Astrocyte of the spinal cord (primary cell): ENCODE measurements at places on chromosomes 16 and 17.
A peak's percentile ranks its signal among the peaks of the same experiment; 100 is the strongest.

GRCh38 chr16:79380995-79381602 lies 219.4 kb downstream of the MAF start:
- DNase-seq, result no peak

GRCh38 chr16:77951788-77952187 lies 70.6 kb upstream of the CLEC3A start:
- DNase-seq, result no peak

DNA sequence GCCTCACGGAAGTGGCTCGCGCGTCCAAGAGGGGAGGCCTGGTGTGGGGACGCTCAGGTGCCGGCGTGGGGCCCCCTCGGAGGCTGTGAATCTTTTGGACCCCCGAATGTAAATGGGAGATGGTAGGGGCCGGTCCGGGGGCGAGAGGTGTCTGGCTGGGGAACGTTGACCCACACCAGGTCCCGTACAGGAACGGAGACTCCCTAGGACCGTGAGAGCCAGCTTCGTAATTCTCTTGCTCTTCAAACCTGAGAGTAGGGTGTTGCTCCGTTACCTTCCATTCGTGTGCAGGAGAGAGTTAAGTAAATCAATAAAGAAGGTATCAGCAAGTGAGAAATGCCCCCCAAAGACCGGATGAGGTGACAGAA lies 481 bp downstream of the LYRM1 start:
- DNase-seq, result no peak

- peak; percentile 69 for DNase-seq
These were observed 53.0 kb downstream of the SF3B3 start for GRCh38 chr16:70576431-70577255.

- peak; percentile 98 for DNase-seq
These were observed 341.7 kb downstream of the C16orf95 start for GRCh38 chr16:86975445-86975844.

DNA sequence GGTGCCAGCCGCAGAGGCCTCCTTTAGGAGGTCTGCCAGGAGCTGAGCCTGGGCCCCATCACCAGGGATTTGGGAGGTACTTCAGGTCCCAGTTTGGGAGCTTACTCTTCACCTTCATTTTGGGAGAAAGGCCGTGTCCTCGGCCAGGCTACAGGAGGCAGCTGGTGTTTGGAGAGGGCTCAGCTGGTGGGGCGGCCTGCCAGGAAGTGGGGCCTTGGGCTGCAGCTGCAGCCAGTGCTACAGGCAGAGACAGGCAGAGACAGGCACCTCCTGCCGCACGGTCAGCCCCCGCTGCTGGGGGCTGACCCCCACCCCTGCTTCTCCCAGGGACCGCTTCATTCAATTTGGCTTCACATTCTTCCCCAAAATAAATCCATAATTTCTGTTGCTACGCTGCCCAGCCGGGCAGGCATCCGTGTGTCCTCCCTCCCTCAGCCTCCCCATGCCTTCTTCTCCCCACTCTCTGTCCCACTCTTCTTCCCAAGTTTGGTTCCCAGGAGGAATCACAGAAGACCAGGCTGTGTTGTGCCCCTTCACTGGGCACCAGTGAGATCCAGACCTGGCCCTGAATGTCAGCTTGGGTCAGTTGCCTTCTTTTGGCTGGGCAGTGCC lies 6.1 kb downstream of the TMEM235 start:
- DNase-seq, result no peak

GRCh38 chr17:83050651-83051395 lies 28.6 kb upstream of the METRNL start:
- no peak for DNase-seq

DNA sequence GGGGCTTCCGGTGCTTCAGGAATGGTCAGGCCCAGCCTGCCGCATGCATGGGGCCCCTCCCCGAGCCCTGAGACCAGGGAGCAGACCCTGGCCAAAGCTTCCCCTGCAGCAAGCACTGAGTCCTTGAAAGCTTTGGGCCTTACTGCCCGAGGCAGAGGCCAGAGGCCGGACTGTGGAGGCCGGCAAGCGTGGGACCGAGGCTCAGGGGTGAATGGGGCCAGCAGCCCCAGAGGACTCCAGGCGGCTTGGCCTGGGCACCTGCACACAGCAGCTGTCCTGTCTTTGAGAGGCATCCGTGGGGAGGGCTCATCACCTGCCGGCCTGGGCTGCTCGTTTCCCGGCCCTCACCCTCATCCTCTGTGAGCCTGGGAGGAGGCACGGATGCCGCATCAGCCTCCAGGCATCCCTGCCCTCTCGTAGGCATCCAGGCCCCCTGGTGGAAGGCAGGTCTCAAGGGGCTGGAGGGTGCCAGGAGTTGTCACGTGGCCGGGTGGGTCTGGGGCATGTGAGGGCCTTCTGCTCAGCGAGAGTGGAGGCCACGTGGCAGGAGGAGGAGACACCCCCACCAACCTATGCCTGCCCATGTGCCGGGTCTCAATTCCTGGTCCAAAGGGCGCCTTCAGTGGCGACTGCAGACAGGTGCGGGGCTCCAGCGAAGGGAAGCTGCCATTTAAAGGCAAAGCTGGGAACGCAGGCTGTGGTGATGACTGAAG lies 31.4 kb downstream of the CACNA1H start:
- DNase-seq, result no peak

- DNase-seq, result peak; percentile 29
These were observed 1.2 kb upstream of the MIF4GD start for GRCh38 chr17:75271955-75272847.

- DNase-seq, result no peak
These were observed 7.5 kb downstream of the ATP5PD start for GRCh38 chr17:75039238-75039637.

DNA sequence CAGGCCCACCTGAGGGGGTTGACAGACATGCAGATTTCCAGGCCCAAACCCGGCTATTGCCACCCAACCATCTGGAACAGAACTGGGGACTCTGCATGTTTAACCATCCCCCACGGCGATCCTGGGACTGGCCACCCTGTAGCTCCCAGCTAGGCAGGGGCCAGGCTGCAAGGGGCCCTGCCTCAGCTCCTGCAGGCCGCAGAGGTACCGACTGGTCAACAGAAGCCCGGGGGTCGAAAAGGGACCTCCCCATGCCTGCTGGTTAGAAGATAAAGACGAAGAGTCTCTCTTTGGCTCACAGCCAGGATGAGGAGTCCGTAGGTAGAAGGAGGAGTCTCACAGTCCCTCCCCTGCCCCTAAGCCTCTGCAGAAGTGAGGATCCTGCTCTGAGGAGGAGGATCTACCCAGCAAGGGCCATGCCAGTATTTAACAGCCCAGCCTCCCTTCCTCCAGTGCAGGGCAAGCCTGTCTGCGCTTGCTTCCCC lies 223.4 kb upstream of the TNRC6C start:
- DNase-seq, result no peak

DNA sequence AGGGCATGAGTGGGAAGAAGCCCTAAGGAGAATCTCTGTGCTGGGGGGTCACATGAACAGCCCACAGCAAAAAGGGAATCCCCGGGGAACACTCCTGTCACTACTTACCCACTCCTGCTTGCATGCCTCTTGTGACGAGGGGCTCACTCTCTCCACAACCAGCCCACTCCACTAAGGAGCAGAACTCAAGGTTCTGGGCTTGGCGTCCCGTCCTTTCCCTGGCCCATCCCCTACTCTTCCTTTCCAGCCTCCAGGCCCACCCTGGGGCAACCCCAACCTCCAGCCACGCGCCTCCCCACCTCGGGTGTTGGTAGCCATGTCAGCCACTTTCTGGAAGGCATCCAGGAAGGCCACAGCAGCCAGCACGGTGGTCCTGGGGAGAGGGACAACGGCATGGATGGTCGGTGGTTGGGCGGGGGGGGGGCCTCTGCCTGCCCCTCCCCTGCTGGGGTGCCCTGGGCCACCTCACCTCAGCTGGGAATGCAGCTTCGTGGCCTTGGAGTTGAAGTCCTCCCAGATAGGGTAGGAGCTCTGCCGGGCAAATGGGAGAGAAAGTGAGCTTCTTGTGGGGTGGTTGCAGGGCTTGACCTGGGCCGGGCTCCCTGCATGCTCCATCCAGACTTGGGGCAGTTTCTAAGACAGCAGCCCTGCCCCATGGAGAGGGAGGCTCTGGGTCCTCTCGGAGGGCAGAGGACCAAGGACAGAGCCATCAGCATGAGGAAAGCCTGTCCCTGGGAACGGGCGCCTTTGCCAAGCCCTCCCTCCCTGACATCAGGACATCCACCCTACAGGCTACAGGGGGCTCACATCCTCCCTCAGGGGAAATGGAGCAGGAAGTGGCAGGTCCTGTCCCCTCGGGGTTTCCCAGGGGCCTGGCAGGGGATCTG lies 5.1 kb downstream of the MTSS2 start:
- DNase-seq, result no peak

GRCh38 chr16:14308368-14308723 lies 237.2 kb downstream of the MRTFB start:
- DNase-seq, result no peak

DNA sequence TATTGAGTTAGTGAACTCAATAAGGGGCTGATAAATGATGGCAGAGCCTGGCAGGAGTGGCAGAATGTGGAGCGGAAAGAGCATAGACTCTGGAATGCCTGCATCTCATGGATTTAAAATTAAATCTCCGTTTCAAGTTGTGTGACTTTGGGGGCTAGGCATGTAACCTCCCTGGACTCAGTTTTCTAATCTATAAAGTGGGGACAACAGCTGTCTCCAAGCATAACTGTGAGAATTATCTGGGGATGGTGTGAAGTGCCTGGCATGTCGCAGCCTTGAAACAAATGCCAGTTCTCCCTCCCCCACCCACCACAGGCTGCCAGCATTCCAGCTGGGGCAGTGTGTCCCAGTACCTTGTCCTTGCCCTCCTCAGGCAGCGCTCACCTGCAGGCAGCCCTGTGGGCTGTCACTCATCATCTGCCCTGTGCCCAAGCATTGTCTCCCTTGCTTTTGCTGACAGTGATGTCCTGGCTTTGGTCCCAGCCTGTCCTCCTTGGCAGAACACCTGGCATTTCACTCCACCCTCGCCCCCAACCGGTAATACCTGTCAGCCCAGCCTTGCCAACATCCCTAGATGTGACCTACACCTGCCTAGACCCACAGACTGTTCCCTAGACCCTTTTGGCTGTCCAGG lies 129.6 kb downstream of the MRM1 start:
- DNase-seq, result no peak

GRCh38 chr17:9878786-9879525 lies 26.1 kb downstream of the RCVRN start:
- peak; percentile 69 for DNase-seq

DNA sequence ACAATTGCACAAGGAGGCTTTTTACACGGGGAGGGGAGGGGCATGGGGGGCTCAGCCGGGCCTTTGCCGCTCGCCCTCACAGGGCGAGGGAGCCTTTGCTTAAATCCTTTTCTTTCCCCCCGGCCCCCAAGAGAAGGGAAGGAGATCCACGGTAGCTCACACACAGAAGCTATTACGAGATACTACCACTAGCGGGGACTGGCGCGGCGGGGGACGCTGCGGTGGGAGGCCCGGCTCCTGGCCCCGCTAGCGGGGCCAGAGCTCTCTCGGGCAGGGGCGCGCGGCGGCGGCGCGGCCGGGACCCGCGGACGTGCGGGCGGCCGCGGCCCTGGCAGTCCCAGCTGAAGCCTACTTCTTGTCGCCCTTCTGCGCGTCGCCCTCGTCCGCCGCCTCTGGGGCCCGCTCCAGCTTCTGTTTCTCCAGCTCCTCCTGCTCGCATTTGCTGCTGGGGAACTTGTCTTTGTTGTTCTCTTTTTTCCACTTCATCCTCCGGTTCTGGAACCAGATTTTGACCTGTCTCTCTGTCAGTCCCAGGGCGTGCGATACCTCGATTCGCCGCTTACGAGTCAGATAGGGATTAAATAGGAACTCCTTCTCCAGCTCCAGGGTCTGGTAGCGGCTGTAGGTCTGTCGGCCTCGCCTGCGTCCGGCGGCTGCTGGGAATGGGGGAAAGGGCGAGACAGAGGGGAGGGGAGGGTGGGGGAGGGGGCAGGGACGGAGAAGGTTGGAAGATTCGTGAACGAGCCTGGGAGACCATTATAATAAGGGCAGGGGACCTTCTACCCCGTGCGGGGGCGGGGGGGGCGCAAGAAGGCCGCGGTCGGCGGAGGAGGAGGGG lies 2.0 kb downstream of the HOXB8 start:
- peak; percentile 53 for DNase-seq

GRCh38 chr17:43814026-43814425 lies 18.9 kb downstream of the MPP3 start:
- DNase-seq, result no peak

DNA sequence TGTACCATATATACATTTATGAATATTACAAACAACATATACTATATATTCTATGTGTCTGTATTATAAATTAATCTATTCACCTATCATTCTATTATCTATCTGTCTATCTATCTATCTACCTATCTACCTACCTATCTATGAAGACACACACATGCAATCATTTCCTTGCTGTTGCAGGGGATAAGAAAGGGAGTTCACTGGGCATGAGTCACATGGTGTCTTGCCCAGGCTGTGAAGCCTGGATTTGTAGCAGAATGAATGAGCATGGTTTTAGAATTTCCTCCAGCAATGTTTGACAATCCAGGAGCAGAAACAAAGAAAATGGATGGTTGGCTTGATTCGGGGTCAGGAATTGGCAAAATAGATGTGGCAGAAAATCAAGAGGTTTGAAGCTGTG lies 23.2 kb upstream of the FAM20A start:
- no peak for DNase-seq

DNA sequence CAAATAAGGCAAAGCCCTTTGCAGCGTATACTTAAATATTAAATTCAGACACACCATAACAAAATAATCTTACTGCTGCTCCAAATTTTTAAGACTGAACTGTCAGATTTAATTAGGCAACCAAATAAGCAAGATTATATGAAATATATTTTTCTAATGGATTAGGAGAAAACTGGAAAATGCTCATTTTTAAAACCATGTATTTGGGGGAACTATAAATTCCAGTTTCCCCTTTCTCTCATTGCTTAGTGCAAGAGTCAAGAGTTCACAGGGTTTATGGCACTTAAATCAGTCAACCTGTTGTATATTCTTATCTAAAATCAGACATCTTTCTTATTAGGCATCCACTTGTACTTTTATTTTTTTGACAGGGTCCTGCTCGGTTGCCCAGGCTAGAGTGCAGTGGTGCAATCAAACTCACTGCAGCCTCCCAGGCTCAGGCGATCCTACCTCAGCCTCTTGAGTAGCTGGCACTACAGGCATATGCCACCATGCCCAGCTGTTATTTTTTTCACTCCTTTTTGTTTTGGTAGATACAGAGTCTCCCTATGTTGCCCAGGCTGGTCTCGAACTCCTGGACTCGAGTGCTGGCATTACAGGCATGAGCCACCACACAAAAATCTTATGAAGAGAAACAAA lies 2.1 kb upstream of the KANSL1 start:
- no peak for DNase-seq

DNA sequence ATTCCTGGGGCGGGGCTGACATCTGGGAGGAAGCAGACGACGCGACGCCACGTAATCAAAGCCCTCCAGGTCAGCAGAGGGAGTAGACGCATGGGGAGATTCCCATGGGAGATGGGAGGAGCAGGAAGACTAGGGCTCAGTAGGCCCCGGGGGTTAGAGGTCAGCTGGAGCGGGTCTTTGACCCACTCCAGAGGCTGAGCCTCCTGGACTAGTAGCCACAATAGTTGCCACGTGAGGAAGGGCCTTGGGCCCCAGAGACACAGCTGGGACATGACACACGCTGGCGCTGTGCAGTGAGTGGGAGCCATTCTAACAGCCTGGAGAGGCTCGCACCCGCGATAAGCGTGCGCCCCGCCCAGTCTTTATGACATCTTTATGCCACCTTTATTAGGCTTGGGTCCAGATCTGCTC lies 95.7 kb upstream of the AMZ2 start:
- DNase-seq, result no peak

- DNase-seq, result peak; percentile 23
These were observed 41.7 kb downstream of the RMI2 start for GRCh38 chr16:11386791-11387546.
